ENCODE measurements at places on chromosomes 5 and 9.

GRCh38 chr5:152105085-152105484 lies 180.4 kb upstream of the GLRA1 start:
- no peak for DNase-seq

GRCh38 chr9:112921549-112921948 lies 30.9 kb upstream of the SLC46A2 start:
- DNase-seq: no peak

GRCh38 chr9:137607141-137607857 lies 1.8 kb downstream of the ARRDC1 start:
- DNase-seq: no peak

DNA sequence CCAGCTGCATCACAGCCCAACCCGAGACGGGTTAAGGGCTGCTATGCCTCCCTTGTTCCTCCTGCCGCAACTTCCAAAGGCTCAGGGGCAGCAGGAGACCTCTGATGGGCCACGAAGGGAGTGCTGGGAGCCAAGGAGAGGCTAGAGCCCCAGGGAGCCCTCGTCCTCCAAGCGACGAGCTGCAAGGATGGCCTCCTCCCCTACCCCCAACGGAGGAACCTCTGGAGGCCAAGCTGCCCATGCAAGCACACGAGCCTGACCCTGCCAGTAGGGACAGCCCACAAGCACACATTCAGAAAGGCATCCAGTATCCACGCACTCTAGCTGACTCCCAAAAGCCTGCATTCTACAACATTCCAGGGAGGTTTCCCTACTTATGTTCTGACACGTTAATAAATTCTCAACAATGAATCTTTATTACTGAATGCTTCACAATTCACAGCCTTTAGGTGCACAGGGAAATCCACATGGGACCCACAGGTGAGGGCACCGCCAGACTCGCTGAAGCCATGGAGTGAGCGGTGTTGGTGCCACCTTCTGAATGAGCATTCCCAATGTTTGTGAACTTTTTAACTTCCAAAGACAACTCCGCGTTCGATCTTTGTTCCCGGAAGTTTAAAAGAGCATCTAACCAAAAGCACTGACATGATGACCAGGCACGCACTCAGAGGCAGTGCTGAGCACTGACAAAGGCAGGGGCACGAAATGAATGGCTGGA lies 28.7 kb downstream of the IPPK start:
- DNase-seq: no peak

- DNase-seq: no peak
Observed at GRCh38 chr5:128782446-128782845, 182.8 kb upstream of the SLC27A6 start.

DNA sequence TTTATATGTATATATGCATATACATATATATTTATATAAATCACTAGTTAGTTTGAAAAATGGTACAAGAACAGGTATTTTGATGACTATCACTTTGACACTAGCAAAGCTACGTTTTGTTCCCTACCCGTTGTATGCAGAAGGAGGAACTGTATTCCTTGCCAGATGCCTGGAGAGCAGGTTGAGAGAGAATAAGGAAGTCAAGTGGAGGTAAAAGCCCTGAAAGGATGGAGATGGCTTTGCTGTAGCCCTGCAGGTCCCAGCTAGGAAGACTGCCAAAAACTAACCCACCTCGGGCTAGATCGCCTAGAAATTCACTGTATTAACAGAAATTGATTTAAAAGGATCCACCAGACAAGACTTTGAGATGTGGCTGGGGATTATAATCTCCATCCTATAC lies 229.3 kb downstream of the RFX3 start:
- no peak for DNase-seq

DNA sequence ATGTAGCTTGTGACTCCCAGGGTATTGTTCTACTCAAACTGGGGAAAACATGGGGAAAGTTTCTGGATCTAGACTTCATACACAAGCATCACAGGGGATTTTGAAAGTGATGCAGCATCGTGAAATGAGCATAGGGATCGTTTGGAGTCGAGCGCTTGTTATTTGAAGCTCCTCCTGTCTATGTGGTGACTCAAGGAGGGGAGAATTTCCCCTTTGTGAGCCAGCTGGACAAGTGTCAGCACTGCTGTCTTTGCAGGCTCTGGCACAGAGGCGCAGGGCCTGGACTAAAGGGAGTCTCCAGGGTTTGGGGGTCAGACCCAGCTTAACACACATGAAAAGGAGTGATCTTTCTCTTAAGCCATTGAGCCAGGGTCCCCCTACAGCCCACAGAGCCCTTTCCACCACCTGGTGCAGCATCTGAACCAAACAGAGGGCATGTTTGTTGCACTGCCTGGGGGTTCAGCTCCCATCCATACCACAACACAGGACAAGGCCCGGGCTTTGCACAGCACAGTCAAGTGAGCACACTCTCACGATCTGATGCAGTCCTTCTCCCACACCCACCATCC lies 51.0 kb downstream of the IRF1 start:
- no peak for DNase-seq

DNA sequence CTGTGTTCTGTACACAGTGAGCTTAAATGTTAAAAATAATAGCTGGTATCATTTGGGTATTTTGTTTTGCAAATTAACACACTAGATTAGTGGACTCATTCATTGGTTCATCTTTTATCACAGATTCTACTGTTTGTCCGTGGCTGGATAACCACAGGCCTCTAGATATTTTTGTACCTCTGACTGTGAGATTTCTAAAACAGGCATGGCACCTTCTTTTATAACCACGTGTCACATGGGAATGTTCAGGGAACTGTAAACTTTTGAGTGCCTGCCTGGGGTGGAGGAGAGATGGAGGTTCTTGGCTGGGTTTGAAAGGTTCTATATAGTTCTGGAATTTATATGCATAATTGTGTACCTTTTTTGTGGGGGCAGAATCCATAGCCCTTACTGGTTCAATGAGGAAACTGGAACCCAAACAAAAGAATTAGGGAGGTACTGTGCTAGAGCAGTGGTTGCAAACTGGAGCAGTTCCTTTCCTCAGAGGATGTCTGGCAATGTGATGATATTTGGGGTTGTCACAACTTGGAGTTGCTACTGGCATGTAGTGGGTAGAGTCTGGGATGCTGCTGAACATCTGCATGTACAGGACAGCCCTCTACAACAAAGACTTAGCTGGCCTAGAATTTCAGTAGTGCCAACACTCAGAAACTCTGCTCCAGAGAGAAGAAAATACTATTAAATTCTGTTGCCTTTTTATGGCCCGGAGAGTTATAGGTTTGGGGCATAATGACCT lies 16.9 kb downstream of the TLE4 start:
- DNase-seq: no peak

GRCh38 chr5:169001394-169001793 lies 299.5 kb downstream of the SLIT3 start:
- DNase-seq: no peak

Measured in GM12892 (cell line).